H1 (cell line): ENCODE measurements at places on chromosomes 13 and 19. TPM values are rescaled to one million over a fixed set of nuclear protein-coding genes. Genes with fewer than 3 reads are reported as not detected.

Gene IL11
- 1.6 and 2.8 TPM in 2 replicates for total RNA-seq

Gene VSTM2B
- total RNA-seq = 1.2 and 1.5 TPM in 2 replicates

Gene DENND1C
- 3.7 and 4.0 TPM in 2 replicates for total RNA-seq

Gene IL4I1
- total RNA-seq = 0.67 and 0.76 TPM in 2 replicates

Gene MAB21L1
- not detected in 2 replicates for total RNA-seq

Gene PEAK3
- not detected in 2 replicates for total RNA-seq

Gene RYR1
- 10.7 and 11.8 TPM in 2 replicates for total RNA-seq

Gene PTGER1
- total RNA-seq = 0.38 and 0.41 TPM in 2 replicates

Gene LGALS14
- 0.50 and 1.1 TPM in 2 replicates for total RNA-seq

Gene LCP1
- total RNA-seq = 4.3 TPM in 2 replicates

Gene PALM
- total RNA-seq = 16.5 TPM in 2 replicates

Gene ATXN8OS
- not detected in 2 replicates for total RNA-seq

Gene FBXO27
- 18.8 and 25.5 TPM in 2 replicates for total RNA-seq

Gene ZNF547
- total RNA-seq = 2.0 and 2.1 TPM in 2 replicates

Gene C3
- total RNA-seq = 4.2 and 6.4 TPM in 2 replicates

Gene POU2F2
- total RNA-seq = 6.1 and 7.2 TPM in 2 replicates

Gene CDX2
- 0.09 TPM in 1 of 2 replicates, not detected in the other for total RNA-seq

Gene BRSK1
- total RNA-seq = 32.7 and 33.6 TPM in 2 replicates

Gene MYO1F
- 2.2 and 4.6 TPM in 2 replicates for total RNA-seq

Gene IZUMO4
- total RNA-seq = 1.3 and 1.8 TPM in 2 replicates

Gene SHC2
- total RNA-seq = 3.5 and 4.4 TPM in 2 replicates

Gene CPB2
- total RNA-seq = not detected in 2 replicates

Gene ANGPTL4
- 1.8 and 2.3 TPM in 2 replicates for total RNA-seq

Gene CBARP
- 14.7 and 18.0 TPM in 2 replicates for total RNA-seq

Gene CIC
- total RNA-seq = 43.6 and 48.4 TPM in 2 replicates

Gene CCDC70
- not detected in 2 replicates for total RNA-seq

Gene APOE
- total RNA-seq = 629 and 679 TPM in 2 replicates

Gene FAM216B
- total RNA-seq = not detected in 2 replicates

Gene C19orf67
- total RNA-seq = 0.52 TPM in 1 of 2 replicates, not detected in the other

Gene DMPK
- 27.4 and 28.2 TPM in 2 replicates for total RNA-seq

Gene TMC4
- 5.5 and 6.8 TPM in 2 replicates for total RNA-seq

Gene GARIN5A
- 8.1 and 9.1 TPM in 2 replicates for total RNA-seq

Gene KIR2DL3
- total RNA-seq = not detected in 2 replicates

Gene VN1R4
- total RNA-seq = not detected in 2 replicates

Gene CERS4
- 88.2 and 96.5 TPM in 2 replicates for total RNA-seq

Gene LRP3
- total RNA-seq = 33.7 and 33.9 TPM in 2 replicates

Gene SBK3
- total RNA-seq = 0.76 and 0.94 TPM in 2 replicates

Gene PTH2
- total RNA-seq = 0.82 TPM in 1 of 2 replicates, not detected in the other

Gene CGB8
- 0.46 TPM in 1 of 2 replicates, not detected in the other for total RNA-seq

Gene FGF22
- total RNA-seq = 1.7 and 1.9 TPM in 2 replicates

Gene ERF
- 62.7 and 73.9 TPM in 2 replicates for total RNA-seq

Gene OR7C1
- not detected in 2 replicates for total RNA-seq

Gene CAMSAP3
- 30.4 and 32.5 TPM in 2 replicates for total RNA-seq

Gene PEG3
- not detected in 2 replicates for total RNA-seq

Gene DCUN1D2
- total RNA-seq = 35.2 and 35.3 TPM in 2 replicates

Gene VAV1
- total RNA-seq = 0.21 and 0.22 TPM in 2 replicates

Gene SLC7A10
- 3.2 and 3.7 TPM in 2 replicates for total RNA-seq

Gene SH2D3A
- total RNA-seq = 20.0 and 22.1 TPM in 2 replicates

Gene NKPD1
- 0.38 and 0.39 TPM in 2 replicates for total RNA-seq

Gene LHB
- not detected in 2 replicates for total RNA-seq

Gene DAND5
- 0.17 and 0.25 TPM in 2 replicates for total RNA-seq

Gene ZSCAN5B
- not detected in 2 replicates for total RNA-seq

Gene MYPOP
- total RNA-seq = 11.1 and 12.6 TPM in 2 replicates

Gene OR10H3
- total RNA-seq = not detected in 2 replicates

Gene KLK10
- 4.5 and 4.8 TPM in 2 replicates for total RNA-seq

Gene AKT2
- 137 and 151 TPM in 2 replicates for total RNA-seq

Gene SBK2
- 3.9 and 4.1 TPM in 2 replicates for total RNA-seq

Gene EGLN2
- total RNA-seq = 101 and 103 TPM in 2 replicates

Gene NDUFA3
- total RNA-seq = 175 and 177 TPM in 2 replicates

Gene KLK4
- 1.3 TPM in 1 of 2 replicates, not detected in the other for total RNA-seq
